SK-N-SH (cell line): ENCODE measurements at places on chromosomes 3 and 15. TPM values are rescaled to one million over a fixed set of nuclear protein-coding genes. Genes with fewer than 3 reads are reported as not detected.
A peak's percentile ranks its signal among the peaks of the same experiment; 100 is the strongest.

The SOX2 gene
- 0.10 and 0.13 TPM in 2 replicates for polyA plus RNA-seq

The STAB1 gene
- polyA plus RNA-seq, result 0.03 and 0.05 TPM in 2 replicates

DNA sequence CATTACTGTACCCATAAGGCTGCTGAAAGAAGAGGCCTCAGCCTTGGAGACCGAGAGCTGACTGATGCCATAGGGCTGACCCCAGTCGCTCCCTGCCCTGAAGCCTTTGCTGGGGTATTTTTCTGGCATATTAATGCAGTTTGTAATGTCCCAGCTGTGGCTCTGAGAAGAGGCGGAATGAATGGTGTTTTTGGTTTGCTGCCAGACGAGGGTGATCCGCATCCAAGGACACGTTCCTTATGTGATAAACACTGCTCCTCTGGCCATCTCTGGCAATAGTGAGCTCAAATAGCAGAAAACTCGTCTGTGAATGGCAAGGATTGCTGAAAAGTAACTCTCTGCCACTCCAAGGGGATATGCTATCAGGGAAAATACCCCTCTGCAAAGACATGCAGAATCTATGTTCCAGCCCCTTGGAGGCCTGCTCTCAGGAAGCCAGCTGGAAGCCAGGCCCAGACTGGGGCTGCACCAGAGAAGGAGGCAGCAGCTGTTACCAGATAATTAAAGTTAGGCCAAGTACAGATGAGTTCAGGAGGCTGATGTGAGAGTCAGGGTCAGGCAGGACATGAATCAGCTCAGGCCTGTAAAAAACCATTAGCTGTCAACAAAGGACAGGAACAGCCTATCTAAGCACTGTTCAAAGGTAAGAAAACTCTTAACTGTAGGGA, 28.9 kb upstream of the KLHL6 start:
- peaks cover 9% of the 10 kb centered on the region; the same call in 1 of the 2 replicates for H3K27me3 ChIP-seq
- H3K4me1 ChIP-seq, result peaks cover 27% of the 10 kb centered on the region; the same call in 1 of the 2 replicates
- peak overlapping the region; percentile 68 for H3K27ac ChIP-seq
- H3K36me3 ChIP-seq, result no peaks in the 10 kb centered on the region
- no peak overlapping the region for H3K4me3 ChIP-seq

GRCh38 chr15:75058127-75058905, 34.9 kb downstream of the PPCDC start:
- no peak for DNase-seq
- no peaks in the 10 kb centered on the region for H3K27me3 ChIP-seq
- peaks cover 3% of the 10 kb centered on the region; the same call in 1 of the 2 replicates for H3K4me1 ChIP-seq

The LRRIQ4 gene
- polyA plus RNA-seq, result not detected in 2 replicates

DNA sequence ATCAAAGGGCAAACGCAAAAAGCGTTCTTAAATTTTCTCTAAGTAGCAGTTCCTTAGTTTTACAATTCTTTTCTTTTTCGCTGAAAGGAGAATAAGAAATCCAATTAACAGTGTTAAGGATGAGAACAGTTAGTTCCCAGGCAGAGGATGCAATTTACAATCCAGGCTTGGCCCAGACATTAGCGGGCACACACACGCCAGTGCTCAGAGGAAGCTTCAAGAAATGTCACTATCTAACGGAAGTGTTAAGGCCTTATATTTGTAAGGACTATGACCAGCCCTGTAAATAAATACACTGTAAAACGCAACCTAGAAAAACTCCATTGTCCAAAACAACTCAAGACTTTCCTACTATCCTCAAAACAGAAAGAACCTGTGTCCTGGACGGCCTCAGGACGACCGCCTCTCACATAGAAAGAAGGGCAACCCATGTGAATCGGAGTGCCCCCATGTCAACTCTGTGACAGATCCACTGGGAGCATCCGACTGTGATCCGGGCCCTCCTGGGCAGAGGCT, 1.3 kb downstream of the ACAP2 start:
- H3K36me3 ChIP-seq, result no peaks in the 10 kb centered on the region
- H3K4me1 ChIP-seq, result peaks cover 10% of the 10 kb centered on the region
- no peaks in the 10 kb centered on the region for H3K27me3 ChIP-seq
- DNase-seq, result peak; percentile 69
- H3K27ac ChIP-seq, result peak overlapping the region; percentile 84

The HRG gene
- polyA plus RNA-seq, result not detected in 2 replicates
